AG08395 (cell line): ENCODE measurements at places on chromosomes 1 and 21.
A peak's percentile ranks its signal among the peaks of the same experiment; 100 is the strongest.

DNA sequence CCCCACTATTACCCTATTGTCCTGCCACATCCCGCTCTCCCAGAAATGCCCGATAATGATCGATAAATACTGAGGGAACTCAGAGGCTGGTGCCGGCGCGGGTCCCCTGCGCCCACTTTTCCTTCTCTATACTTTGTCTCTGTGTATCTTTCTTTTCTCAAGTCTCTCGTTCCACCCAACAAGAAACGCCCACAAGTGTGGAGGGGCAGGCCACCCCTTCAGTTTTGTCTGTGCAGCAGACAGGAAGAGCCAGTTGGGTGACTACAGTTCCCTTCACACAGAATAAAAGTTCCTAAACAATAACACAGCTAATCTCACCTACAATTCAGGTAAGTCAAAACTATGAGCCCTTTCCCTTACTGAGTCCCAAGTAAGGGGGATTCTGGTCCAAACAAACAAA is 423.7 kb downstream of the SMYD3 start:
- no peak for DNase-seq

- no peak for DNase-seq
Observed at GRCh38 chr1:31689379-31689778, 14.4 kb downstream of the COL16A1 start.

- peak; percentile 57 for DNase-seq
Observed at GRCh38 chr1:163912170-163912884, 590.6 kb downstream of the NUF2 start.

- no peak for DNase-seq
Observed at GRCh38 chr1:221912230-221912629, 170.3 kb upstream of the DUSP10 start.

GRCh38 chr1:90779573-90779972 is 62.5 kb upstream of the BARHL2 start:
- DNase-seq = no peak

DNA sequence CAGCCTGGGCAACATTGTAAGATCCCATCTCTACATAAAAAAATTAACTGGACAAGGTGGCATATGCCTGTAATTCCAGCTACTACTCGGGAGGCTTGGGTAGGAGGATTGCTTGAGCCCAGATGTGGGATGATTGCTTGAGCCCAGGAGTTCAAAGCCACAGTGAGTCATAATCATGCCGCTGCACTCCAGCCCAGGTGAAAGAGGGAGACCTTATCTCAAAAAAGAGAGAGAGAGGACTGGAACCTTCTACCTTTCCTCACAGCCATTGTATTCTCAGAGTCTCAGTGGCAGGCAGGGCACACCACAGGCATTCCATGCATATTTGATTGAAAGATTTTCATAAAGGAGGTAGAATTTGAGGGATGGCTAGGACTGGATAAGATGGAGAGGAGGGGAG is 78.4 kb downstream of the KIF14 start:
- no peak for DNase-seq

DNA sequence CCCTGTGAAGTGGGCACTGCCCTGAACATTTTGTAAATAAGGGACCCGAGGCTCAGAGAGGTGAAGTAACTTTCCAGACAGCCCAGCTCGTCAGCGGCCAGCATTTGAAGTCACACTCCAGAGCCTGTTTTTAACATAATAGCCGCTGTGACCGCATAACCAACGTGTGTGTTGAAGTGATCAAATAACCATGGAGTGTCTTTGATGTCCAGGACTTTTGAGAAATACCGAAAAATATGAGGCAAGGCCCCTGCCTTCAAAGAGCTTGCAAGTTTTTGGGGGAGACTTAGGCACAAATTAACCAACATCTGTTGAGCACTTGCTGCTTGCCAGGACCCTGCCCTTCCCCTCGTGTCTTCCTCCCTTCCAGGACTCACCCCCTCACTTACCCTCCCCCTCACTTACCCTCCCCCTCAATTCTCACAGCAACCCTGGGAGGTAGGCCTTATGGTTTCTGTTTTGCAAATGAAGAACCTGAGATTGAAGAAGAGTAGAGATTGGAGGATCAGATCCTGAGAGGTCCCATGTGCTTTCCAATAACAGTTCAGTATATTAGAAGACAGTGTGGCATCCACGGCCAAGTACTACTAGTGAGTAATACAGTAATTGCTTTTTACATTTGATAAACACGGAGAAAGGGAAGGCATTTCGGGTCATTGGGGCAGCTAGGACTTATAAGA is 1.3 kb upstream of the SLC16A1 start:
- DNase-seq = peak; percentile 91

DNA sequence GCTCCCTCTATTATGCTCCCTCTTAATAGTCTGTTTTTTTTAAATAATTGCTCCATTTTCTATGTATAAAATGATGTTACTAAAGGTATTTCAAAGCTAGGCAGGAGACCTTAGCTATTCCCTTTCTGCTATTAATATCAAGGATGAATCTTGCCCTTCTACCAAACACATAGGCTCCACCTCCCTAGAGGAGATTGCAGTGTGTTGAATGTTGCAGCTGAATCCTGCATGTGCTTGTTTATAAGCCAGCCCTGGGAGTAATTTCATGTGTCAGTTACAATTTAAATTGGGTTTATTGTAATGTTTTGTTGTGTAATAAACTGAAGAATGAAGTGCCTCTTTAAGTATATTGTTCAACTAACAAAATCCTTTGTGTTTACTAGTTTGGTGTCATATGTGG is 66.0 kb downstream of the TMEM200B start:
- DNase-seq = no peak

- DNase-seq = no peak
Observed at GRCh38 chr1:161681879-161682278, 18.9 kb downstream of the FCGR2B start.

- no peak for DNase-seq
Observed at GRCh38 chr1:56975446-56975845, 9.6 kb upstream of the C8B start.

DNA sequence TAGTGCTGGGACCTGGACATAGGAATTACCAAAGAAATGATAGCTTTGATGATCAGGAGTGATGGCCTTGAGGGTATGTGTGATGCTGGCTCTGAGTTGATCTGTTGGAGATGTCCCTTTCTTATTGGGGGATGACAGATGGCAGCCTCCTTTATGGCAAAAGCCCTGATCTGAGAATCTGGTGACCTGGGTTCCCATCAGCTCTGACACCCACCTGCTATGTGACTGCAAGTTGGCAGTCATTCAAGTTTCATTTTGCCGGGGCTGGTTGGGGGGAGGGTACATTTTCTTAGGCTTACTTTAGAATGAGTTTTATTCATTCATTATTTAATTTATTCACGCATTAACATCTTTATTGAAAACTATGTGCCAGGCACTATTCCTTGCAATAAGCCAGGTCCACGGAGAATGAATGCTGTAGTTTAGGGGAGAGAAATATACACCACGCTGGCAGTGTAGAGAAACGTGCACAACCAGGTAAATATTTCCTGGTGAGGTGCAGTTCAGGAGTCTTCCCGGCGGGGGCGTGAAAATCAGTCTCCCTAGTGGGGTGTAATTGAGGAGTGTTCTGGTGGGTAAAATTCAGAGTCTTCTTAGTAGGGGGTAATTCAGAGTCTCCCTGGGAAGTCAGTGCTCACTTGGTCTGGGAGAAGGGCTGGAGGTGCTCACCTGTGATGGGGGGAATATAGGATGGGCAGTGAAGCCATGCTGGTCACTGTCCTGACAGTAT is 401.3 kb downstream of the CAMTA1 start:
- no peak for DNase-seq
